ENCODE measurements at places on chromosomes 3 and 15.

DNA sequence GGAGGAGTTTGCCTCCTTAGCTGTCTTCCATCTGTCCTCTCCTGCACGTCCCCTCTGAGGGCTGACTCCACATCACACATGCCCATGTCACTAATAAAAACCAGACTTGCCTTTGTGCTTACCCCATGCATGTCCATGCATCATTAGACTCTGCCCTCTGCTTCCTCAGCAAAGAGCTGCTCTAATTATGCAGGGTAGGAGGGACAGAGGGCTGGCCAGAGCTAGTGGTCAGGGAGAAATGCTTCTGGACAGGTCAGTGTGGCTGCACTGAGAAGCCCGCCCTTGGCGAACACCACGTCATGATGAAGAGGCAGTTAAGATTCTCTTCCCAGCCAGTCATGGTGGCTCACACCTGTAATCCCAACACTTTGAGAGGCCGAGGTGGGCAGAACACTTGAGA is 8.9 kb downstream of the CA12 start:
- DNase-seq: no peak

DNA sequence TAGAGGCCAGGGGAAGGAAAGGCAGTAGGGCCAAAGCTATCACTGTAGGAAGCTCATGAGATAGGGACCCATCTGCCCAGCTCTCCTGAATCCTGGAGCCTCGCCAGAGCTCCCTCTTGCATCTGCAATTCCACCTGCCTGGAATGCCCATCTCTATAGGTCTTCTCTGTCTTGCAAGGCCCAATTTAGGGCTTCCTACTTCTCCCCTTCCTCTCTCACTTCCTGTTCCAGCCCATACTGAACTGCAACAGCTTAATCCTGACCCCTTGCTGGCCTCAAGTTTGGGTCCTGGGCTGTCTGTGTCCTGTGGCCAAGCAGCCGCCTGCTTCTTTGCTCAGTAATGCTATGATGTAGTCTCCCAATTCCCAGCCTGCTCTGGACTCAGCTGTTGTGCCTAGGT is 3.6 kb upstream of the PTPN23 start:
- no peak for DNase-seq

GRCh38 chr15:52765785-52766184 is 24.4 kb downstream of the ONECUT1 start:
- DNase-seq: no peak

GRCh38 chr15:98889930-98890695 is 117.5 kb downstream of the PGPEP1L start:
- no peak for DNase-seq

DNA sequence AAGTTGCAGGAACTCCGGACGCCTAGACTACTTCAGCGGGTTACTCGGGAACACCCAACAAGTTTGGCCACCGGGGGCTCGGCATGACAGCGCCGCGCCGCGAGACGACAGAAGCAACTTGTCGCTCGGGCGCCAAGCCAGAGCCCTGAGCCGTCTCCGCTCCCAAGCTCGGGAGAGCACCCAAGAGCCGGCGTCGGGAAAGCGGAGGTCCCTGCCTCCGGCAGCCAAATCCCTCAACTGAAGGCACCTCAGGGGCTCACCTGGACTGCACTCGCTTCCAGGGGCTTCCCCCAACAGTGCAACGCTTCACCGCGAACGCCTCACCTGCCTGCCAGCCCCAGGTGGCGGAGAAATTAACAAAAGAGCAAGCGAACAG is 640 bp downstream of the MB21D2 start:
- peak; percentile 57 for DNase-seq
